CD8-positive, alpha-beta memory T cell (primary cell): ENCODE measurements at places on chromosomes 2 and 18. TPM values are rescaled to one million over a fixed set of nuclear protein-coding genes. Genes with fewer than 3 reads are reported as not detected.

Gene REG3A
- not detected for total RNA-seq

Gene G6PC2
- not detected for total RNA-seq

Gene ELOA2
- not detected for total RNA-seq

Gene LHCGR
- not detected for total RNA-seq

Gene TM4SF20
- not detected for total RNA-seq

Gene NEU4
- total RNA-seq: not detected

Gene GKN2
- not detected for total RNA-seq

Gene MAL
- 25.2 TPM for total RNA-seq

Gene GKN1
- total RNA-seq: not detected

Gene SLC16A14
- 0.27 TPM for total RNA-seq

Gene RBKS
- total RNA-seq: 2.9 TPM

Gene DNAH7
- not detected for total RNA-seq

Gene GAL3ST2
- not detected for total RNA-seq

Gene AQP12A
- not detected for total RNA-seq

Gene DCDC2C
- not detected for total RNA-seq

Gene PLCD4
- total RNA-seq: 0.16 TPM

Gene CRYBA2
- total RNA-seq: not detected

Gene RIT2
- total RNA-seq: not detected

Gene FZD7
- total RNA-seq: 0.55 TPM

Gene DPP4
- total RNA-seq: 15.4 TPM

Gene SPP2
- total RNA-seq: not detected

Gene TMEM178A
- total RNA-seq: not detected

Gene CD8B
- total RNA-seq: 273 TPM

Gene NT5DC4
- not detected for total RNA-seq

Gene SPEG
- 1.0 TPM for total RNA-seq

Gene CNTNAP5
- total RNA-seq: not detected

Gene RAX
- not detected for total RNA-seq

Gene SLC23A3
- total RNA-seq: 2.3 TPM

Gene SLC11A1
- total RNA-seq: 2.1 TPM

Gene CTAGE1
- not detected for total RNA-seq

Gene ADD2
- 1.2 TPM for total RNA-seq
